ENCODE measurements at places on chromosomes 5 and 9.

GRCh38 chr5:16809010-16809394, 127.1 kb downstream of the MYO10 start:
- no peak for DNase-seq
- H3K27me3 ChIP-seq, result no peaks in the 10 kb centered on the region
- no peak overlapping the region for H3K4me3 ChIP-seq
- H3K27ac ChIP-seq, result no peak overlapping the region
- peaks cover 15% of the 10 kb centered on the region for H3K4me1 ChIP-seq

DNA sequence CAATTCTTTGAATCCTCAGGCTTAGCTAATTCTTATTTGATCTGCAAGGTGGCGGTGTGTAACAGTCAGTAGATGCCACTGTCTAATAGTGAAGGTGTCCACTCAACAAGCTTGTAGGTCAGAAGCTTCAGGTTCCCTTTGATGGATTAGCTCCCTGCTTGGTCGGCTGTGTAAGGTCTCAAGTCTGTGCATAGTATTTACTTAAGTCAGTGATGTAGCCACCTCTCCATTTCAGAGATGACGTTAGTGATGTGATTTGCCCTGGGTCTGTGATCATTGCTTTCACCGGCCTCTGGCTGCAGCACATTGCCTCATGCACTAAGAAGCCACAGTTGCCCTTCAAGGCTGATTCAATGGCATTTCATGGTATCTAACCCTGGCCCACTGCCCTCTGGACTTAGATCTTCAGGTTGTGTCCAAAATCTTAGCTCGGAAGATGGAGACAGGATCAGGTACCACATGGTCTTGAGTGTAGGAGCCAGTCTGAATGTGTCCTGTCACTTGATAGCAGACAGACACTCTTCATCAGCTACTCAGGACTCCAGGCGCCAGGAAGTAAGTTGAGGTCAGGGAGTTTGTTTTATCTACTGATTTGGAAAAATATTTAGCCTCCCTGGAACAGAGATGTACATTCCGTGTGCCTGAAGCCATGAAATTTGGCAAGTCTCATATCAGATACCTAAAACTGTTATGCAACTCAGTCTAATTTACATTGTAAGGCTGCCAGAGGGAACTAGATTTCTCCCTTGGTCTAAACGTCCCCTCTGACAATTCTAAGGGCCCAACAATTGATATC, 42.9 kb downstream of the SUB1 start:
- H3K4me3 ChIP-seq, result no peak overlapping the region
- peaks cover 4% of the 10 kb centered on the region for H3K4me1 ChIP-seq
- H3K36me3 ChIP-seq, result no peaks in the 10 kb centered on the region
- DNase-seq, result no peak

DNA sequence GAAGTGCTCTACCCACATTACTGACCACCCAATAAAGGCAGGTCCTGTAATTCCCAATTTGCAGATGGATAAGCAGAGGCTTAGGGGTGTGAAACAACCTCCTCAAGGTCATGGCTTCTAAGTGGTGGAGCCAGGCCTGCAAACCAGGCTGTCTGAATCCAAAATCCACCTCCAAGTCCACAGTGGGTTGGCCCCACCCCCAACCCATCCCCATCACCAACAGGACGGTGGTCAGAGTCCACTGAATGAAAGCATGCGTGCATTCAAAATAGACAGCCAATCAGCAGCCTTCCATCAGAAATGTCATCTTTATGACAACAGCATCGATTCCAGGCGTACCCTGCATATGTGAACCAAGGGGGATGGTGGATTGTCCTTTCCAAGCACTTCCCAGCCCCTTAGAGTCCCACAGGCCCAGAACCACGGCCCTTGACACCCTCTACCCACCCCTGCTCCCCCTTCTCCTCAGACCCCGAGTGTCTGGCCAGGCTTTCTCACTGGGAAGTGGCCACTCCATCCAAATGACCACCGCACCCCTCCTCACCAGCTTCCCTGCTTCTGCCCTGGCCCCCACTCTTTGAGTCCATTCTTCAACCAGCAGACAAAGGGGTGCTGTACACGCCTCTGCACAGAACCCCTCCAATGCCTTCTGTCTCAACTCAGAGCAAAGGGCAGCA, 133.1 kb downstream of the KCNIP1 start:
- DNase-seq, result no peak
- no peak overlapping the region for H3K4me3 ChIP-seq

- no peak for DNase-seq
- no peaks in the 10 kb centered on the region for H3K27me3 ChIP-seq
- no peak overlapping the region for H3K27ac ChIP-seq
These were observed 72.9 kb downstream of the RCL1 start for GRCh38 chr9:4865681-4866080.

DNA sequence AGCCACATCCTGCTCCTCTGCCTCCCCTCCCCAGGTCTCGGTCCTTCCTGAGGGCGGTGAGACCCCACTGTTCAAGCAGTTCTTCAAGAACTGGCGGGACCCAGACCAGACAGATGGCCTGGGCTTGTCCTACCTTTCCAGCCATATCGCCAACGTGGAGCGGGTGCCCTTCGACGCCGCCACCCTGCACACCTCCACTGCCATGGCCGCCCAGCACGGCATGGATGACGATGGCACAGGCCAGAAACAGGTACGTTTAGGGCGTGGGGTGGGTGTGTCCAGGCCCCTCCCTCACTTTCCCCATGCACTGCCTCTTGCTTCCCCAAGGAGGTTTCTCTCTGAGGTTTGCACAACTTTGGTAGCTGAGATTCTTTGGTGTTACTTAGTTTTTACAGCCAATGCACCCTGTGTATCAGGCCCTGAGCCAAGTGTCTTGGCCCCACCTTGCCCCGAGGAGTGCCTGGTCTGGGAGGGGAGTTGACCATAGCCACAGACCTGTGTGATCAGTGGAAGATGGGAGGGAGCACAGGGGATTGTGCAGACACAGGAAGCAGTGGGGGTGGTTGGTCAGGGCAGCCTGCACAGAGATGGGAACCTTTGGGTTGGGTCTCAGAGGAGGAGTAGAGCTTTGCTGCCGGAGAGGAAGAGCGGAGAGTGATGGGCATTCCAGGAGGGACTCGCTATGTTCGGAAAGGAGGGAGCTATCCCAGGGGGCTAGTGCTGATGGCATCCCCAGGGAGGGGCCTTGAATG, 50.8 kb downstream of the GSN start:
- DNase-seq, result no peak
- H3K27ac ChIP-seq, result no peak overlapping the region
- H3K27me3 ChIP-seq, result no peaks in the 10 kb centered on the region
- H3K36me3 ChIP-seq, result peaks cover 2% of the 10 kb centered on the region
- no peak overlapping the region for H3K4me3 ChIP-seq

GRCh38 chr5:75335952-75336614, 937 bp upstream of the HMGCR start:
- H3K4me1 ChIP-seq, result peaks cover 12% of the 10 kb centered on the region
- H3K4me3 ChIP-seq, result peak overlapping the region; percentile 60
- peak; percentile 43 for DNase-seq
- H3K27ac ChIP-seq, result peak overlapping the region; percentile 81

DNA sequence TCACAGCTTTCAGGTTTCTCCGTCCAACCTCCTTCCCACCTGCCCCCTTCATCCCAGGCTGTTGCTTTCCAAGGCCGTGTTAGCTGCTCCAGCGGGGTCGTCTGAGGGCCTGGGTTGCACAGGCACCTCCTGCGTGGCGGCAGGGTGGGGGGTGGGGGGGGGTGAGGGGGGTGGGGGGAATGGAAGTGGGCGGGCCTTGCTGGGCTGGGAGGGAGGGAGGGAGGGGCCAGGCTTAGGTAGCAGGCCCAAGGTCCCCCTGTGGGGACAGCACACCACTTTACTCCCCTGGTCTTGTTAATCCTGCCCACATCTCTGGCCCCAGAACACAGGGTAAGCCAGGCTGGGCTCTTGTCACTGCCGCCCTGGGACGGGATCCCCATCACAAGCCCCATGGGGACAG, 99.1 kb downstream of the RXRA start:
- no peaks in the 10 kb centered on the region for H3K27me3 ChIP-seq
- no peak overlapping the region for H3K4me3 ChIP-seq
- peaks cover 27% of the 10 kb centered on the region for H3K36me3 ChIP-seq
- no peak for DNase-seq
- no peak overlapping the region for H3K27ac ChIP-seq

All from neuronal stem cell (in vitro differentiated cells).